SK-N-SH (cell line): ENCODE measurements at places on chromosomes 4 and X. TPM values are rescaled to one million over a fixed set of nuclear protein-coding genes. Genes with fewer than 3 reads are reported as not detected.
A peak's percentile ranks its signal among the peaks of the same experiment; 100 is the strongest.

The LIMCH1 gene
- polyA plus RNA-seq, result 1.2 and 1.3 TPM in 2 replicates

The FHIP1A gene
- 1.3 and 2.2 TPM in 2 replicates for polyA plus RNA-seq

GRCh38 chr4:158346576-158346975 lies 136.3 kb downstream of the TMEM144 start:
- DNase-seq, result no peak

GRCh38 chr4:158010361-158010760 lies 162.5 kb downstream of the GASK1B start:
- DNase-seq, result no peak

- no peak for DNase-seq
Measured at GRCh38 chr4:3700223-3700622, 66.0 kb upstream of the ADRA2C start.

The LINC00632 gene
- polyA plus RNA-seq, result 0.31 and 1.2 TPM in 2 replicates

- no peak for DNase-seq
Measured at GRCh38 chr4:56370377-56370776, 16.9 kb downstream of the AASDH start.

The C4orf51 gene
- not detected in 2 replicates for polyA plus RNA-seq

The DNAAF6 gene
- polyA plus RNA-seq, result not detected in 2 replicates

The SLC10A7 gene
- 3.3 and 4.8 TPM in 2 replicates for polyA plus RNA-seq

- DNase-seq, result no peak
Measured at GRCh38 chr4:3343358-3343757, 50.5 kb downstream of the RGS12 start.

The MAGEA1 gene
- 3.0 and 3.8 TPM in 2 replicates for polyA plus RNA-seq

- DNase-seq, result no peak
Measured at GRCh38 chrX:31099536-31100090, 27.8 kb upstream of the FTHL17 start.

The NLGN3 gene
- 4.4 and 5.3 TPM in 2 replicates for polyA plus RNA-seq

The CT45A10 gene
- not detected in 2 replicates for polyA plus RNA-seq

GRCh38 chr4:185576962-185577950 lies 41.9 kb upstream of the PDLIM3 start:
- DNase-seq, result peak; percentile 52

DNA sequence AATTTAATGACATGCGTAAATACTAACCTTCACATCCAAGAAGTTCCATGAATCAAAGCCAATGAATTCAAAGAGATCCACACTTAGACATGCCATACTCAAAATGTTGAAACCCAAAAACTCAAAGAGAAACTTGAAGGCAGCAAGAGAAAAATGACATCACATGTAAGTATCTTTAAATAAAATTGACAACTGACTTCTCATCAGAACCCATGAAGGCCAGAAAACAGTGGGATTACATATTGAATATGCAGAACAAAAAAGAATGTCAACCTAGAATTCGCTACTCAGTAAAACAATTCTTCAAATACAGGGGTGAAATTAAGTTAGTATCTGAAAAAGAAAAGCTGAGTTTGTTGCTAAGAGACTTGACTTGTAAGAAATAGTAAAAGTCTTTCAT lies 953.9 kb upstream of the HS3ST1 start:
- no peak for DNase-seq

DNA sequence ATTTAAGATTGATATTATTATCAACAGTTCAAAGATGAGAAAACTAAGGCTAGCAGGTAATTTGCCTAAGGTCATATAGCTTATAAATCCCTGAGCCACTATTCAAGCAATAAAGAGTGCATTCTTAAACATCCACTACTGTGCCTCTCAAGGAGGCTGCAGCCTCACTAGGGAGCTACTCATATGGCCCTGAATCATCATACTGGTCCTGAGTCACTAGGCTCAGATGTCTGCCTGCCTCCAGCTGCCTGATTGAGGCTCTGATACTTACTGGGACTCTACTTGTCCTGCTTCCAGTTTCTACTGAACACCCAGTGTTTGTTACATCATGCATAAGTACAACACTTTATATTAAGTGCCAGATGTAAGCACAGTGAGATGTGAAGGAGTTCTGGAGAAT lies 110.7 kb downstream of the AASDH start:
- DNase-seq, result no peak

The NKX3-2 gene
- polyA plus RNA-seq, result 0.15 and 0.16 TPM in 2 replicates

The TMEM156 gene
- polyA plus RNA-seq, result 0.13 and 0.15 TPM in 2 replicates

DNA sequence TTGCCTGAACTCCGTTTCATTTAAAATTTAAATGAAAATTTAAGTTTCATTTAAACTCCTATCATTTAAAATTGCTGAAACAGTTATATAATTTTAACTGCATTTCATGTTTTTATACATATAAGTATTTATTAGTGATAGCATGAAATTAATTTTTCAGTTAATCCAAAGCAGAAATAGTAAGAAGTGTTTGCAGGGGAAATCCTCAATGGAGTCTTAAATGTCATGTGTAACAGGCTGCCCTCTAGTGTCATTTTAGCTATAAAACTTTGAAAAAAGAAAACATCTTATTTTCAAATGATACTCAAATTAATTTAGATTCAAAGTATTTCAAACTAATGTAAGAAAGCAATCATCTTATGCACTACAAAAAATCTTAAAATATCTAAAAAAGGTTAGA lies 27.2 kb downstream of the TAPT1 start:
- DNase-seq, result peak; percentile 34

GRCh38 chrX:105265093-105265492 lies 44.6 kb upstream of the TEX13A start:
- DNase-seq, result no peak

DNA sequence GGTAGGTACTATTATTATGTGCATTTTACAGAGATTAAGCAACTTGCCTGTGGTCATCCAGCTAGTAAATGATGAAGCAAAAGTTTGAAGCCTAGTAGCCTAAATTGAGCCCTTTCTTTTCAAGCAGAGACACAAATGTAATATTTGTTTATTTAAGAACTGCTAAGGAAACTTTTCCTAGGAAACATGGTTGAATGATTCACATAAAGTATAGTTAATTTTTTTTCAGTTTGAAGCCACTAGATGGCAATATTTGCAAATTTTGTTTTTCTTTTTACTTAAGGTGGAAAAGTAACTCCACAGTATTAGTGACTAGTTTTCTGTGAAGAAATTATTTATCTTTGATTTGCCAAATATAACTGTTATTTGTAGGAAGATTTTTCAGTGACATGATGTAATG lies 52.8 kb upstream of the ANKRD17 start:
- DNase-seq, result no peak

DNA sequence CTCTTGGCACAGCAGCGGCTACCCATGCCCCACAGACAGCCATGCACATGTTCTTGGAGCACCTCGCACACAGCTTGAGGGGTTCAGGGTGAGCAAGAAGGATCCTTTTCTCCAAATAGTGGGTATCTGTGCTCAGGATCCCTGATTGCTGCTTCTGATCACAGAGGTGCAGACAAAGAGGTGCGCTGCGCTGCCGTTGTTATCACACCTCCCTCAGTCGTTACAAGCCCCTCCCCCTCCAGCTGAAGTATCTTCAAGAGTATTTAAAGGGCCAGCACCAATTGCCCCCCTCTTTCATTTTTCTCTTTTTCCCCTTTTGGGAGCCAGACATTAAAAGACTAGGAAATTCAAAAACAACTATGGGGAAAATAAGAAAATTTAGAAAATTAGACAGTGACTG lies 44.3 kb downstream of the NELFA start:
- no peak for DNase-seq

The GPR82 gene
- polyA plus RNA-seq, result not detected in 2 replicates

DNA sequence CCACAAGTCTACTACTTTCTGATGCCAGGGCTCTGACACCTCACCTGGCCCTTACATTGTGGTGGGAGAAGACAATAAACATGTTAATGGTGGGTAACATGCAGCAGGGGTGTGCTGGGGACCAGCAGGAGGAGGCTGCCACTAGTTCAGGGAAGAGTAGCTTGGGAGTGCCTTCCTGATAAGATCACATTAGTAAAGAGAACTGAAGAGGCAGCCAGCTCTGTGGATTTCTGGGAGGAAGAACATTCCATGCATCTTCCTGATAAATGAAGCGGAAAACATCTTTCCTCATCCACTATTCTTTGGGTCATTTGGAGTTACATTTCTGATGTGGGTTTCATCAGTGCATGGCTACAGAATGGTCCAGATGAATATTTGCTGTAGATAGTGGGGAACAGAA lies 9.0 kb downstream of the RNF150 start:
- no peak for DNase-seq

The HPSE gene
- 1.7 and 2.1 TPM in 2 replicates for polyA plus RNA-seq

DNA sequence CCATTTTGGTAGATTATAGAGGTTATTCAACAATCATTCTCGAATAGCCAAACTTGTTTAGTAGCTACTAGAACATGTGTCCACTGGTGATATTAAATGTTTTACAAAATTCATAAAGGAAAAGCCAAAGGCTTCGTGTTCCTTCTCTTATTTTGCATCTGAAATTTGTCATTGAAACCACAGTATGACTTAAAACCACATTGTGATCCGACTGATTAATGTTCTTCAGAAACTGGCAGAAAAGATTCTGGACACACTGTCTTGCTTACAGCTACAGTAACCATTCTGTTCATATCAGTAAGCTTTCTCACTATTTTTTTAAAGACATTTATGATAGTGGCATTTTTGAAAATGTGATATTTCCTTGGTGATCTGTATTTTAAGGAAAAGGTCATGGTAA lies 2.6 kb upstream of the SMARCA1 start:
- no peak for DNase-seq

DNA sequence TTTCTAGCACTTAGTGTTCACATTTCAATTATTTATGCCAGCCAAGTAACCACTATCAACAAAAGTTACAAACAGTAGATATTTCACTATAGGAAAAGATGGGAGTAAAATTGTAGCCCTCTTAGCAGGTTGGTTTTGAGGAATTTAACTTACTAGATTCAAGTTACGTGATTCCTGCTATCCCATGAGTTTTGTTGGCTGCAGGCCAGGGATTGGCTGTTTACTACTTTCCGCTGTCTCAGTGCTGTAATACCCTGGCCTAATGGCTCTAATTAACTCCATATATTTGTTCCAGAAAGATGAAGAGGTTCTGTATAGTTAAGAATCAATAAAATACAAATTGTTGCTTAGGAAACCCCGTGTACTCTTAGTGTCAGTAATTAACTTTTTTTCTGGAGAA lies 55.5 kb upstream of the MAGED1 start:
- DNase-seq, result peak; percentile 20

- no peak for DNase-seq
Measured at GRCh38 chrX:68139791-68140190, 293.5 kb downstream of the OPHN1 start.

GRCh38 chr4:175373031-175373430 lies 439.0 kb downstream of the GPM6A start:
- no peak for DNase-seq

The GABRG1 gene
- polyA plus RNA-seq, result not detected in 2 replicates

DNA sequence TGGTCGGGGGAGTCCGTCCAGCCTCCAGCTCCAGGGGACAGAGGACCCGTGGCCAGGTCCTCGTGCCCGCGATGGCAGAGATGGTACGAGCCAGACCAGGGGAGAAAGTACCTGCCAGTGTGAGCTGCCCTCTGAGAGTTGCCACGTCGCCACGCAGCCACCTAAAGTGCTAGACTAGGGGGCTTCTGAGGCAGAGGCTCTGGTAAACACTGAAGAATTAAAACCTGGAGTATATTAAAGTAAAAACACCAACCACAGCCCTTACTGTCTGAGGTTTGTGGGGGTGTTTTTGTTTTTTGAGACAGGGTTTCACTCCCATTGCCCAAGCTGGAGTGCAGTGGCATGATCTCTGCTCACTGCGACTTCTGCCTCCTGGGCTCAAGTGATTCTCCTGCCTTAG lies 60.1 kb upstream of the SORCS2 start:
- no peak for DNase-seq

GRCh38 chrX:119885554-119886428 lies 9.9 kb upstream of the AKAP14 start:
- no peak for DNase-seq

The SPANXB1 gene
- not detected in 2 replicates for polyA plus RNA-seq
